ENCODE measurements at places on chromosomes 16 and 17.

GRCh38 chr16:31085411-31085810 is 3.3 kb downstream of the PRSS53 start:
- no peak for DNase-seq

DNA sequence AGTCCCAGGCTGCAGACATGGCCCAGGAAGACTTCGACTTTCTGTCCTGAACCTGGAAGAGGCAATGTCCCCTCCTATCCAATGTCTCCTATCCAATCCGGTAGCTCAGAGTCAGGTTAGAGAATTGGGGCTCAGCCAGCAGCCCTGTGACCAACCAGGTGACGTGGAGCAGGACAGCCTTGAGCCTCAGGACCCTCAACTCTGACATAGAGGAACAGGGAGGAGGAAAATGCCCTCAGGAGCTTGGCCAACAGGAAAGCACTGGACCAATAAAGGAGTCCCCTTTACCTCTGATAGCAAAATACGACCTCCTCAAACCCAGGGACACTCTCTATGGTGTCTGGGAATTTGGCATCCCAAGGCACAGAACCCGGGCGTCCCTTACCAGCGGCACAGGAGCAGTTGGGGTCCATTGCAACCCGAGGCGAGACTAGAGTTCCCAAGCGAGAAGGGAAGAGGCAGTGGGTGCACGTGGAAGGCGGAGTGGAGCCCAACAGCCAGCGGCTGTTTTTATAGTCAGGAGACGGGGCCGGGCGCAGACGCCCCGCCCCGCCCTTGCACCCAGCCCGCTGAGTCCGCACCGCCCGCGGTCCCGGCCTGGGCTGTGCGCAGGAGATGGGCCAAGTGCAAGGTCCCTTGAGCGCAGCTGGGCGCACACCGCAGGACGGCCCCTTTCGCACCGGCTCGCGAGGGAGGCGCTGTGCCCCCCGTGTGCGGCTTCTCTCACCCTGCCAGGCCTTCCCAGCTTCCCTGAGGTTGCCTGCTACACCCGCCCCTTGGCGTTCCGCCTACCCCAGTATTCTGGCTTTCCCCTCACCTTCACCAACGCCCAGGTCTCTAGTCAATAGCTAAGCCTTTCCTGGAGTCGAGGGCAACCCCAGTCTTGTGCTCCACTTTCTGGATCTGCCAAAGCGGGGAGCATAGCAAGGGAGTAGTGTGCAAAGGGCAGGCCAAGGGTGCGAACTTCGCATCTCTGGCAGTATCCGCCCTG is at the start of gene MT1G:
Gene MT1G, minus strand, starts transcription at position 485 of the 991 bp plus-strand sequence. Its CDS starts 72 bp downstream, at position 413.
- DNase-seq, result no peak

DNA sequence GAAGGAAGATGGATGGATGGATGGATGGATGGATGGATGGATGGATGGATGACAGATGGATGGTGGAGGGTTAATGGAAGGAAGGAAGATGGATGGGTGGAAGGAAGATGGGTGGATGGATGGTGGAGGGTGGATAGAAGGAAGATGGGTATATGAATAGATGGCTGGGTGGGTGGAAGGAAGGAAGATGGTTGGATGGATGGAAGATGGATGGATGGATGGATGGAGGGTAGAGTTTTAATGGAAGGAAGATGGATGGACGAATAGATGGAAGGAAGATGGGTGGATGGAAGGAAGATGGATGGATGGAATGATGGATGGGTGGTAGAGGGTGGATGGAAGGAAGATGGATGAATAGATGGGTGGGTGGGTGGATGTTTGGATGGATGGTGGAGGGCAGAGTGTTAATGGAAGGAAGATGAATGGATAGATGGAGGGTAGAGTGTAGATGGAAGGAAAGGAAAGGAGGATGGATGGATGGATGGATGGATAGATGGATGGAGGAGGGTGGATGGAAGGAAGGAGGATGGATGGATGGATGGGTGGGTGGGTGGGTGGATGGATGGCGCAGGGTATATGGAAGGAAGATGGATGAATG is 22.1 kb downstream of the MLYCD start:
- DNase-seq, result no peak

DNA sequence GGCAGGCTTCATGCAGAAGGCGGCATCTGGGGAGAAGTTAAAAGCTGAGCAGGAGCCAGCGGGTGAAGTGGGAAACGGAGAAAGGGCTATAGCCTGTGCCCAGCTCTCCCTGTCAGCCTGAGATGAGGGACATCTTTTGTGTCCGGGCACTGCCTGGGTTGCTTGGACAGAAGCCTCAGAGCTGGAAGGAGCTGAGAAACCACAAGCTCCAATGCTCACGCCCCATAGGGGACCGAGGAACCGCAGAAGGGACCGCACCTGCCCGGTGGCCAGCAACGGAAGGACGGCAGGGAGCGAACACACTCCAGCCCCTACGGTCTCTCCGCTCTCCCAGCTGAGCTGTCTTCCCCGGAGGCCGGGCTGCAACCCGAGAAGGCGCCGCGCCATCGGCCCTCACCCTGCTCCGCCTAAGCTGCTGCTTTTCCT is 175.8 kb downstream of the NPIPB11 start:
- DNase-seq, result no peak

DNA sequence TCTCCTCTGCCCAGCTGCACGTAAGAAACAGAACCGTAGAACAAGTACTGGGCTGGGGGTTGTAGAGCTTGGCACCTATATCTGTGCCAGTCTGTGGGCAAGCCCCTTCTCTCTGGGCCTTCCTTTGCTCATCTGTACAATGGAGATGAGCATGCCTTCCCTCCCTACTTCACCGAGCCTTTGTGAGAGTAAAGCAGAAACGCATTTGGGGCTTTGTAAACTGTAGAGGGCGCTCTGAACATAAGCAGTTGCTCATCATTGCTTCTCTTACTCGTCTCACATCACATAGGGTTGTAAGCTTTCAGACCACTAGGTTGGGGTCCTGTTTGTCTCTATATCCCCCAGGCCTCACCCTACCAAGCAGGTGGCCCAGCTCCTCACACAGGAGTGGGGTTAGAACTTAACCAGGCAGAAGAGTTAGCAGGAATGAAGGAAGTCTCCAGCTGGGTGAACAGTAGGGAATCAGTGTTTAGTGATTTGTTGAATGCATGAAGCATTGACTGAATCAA is 15.1 kb downstream of the SAMD14 start:
- DNase-seq, result peak; percentile 94

GRCh38 chr16:56332464-56333079 is 92.8 kb downstream of the AMFR start:
- no peak for DNase-seq

- no peak for DNase-seq
Measured at GRCh38 chr16:76984196-76984595, 206.8 kb upstream of the MON1B start.

- DNase-seq, result no peak
Measured at GRCh38 chr16:55436587-55436986, 42.4 kb upstream of the MMP2 start.

GRCh38 chr17:65634533-65634932 is 73.1 kb upstream of the AXIN2 start:
- no peak for DNase-seq

DNA sequence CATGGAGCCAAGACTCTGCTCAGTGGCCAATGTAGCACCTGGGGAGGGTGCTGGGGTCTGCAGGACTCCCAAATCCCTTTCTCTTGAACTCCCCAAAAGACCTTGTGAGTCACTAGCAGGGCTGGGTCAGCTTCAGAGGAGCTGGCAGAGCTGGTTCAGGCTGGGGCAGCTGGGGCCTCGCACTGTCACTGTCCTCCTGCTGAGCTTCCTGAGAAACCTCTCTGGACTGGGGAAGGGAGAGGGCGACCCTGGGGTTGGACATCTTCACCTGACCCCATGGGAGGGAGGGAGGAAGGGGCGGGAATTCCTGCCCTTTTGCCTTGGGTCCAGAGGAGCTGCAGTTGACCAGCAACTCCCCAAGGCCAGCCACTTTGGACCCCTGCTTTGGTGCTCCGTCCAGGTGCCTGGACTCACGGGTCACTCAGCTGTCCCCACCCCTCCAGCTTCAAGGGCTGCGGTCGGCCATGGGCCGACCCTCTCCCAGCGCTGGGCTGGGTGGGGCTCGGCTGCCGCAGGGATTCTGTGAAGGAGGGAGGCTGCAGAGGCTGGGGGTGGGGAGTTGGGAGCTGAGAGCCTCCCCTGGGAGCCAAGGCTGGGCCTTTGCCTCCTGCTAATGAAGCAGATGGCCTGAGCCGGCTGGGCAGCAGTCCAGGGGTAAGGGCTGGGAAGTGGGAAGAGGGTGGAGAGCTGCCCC is 9.2 kb downstream of the FMNL1 start:
- peak; percentile 16 for DNase-seq

DNA sequence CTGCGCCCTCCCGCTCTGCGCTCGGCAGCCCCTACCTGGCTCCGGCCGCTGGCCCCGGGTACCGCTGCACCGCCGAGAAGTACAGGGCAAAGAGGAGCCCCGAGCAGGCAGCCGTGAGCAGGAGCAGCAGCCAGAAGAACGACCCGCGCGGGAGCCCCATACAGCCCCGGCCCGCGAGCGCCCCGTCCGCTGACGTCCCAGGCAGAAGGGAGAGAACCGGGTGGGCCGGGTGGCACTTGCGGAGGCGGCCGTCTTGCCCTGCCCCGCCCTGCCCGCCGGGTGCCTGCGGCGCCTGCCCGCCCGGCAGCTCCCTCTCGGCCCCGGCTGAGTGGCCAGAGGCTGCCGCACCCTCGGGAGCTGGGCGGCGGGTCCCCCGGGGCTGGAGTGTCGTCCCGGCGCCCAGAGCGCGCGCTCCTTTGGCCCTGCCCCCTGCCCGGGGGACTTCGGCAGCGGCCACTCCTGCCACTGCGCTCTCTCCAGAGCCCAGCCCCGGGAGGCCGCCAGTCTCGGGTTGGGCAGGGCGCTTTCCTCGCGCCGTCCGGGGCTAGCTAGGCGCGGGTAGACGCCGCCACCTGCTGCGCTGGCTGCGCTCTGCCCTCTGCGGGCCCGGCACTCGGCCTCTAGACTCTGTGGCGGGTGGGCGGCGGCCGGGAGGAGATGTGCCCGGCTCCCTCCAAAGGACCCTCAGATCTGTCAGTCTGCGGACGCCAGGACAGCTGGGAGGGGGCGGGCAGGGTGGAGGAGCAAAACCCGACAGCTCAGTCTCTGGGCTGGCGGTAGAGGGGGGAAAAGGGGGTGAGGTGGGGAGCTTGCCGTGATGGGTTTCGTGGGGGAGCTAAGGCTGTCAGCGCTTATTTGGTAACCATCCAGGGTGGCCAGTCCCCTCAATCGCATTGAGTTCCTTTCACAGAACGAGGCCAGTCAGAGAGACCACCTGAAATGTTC is at the start of gene ST6GALNAC2:
Gene ST6GALNAC2, minus strand, starts transcription at position 212 of the 945 bp plus-strand sequence. Its CDS starts 52 bp downstream, at position 160.
- no peak for DNase-seq

- DNase-seq, result no peak
Measured at GRCh38 chr16:75287708-75288107, 36.3 kb upstream of the BCAR1 start.

GRCh38 chr16:2519711-2520080 is 475 bp upstream of the AMDHD2 start:
- DNase-seq, result no peak

GRCh38 chr17:74871356-74872076 is 1.3 kb downstream of the FDXR start:
- no peak for DNase-seq

- DNase-seq, result no peak
Measured at GRCh38 chr17:57781386-57782061, 36.4 kb upstream of the CCDC182 start.

GRCh38 chr16:85034591-85035433 is 7.2 kb downstream of the KIAA0513 start:
- DNase-seq, result no peak

DNA sequence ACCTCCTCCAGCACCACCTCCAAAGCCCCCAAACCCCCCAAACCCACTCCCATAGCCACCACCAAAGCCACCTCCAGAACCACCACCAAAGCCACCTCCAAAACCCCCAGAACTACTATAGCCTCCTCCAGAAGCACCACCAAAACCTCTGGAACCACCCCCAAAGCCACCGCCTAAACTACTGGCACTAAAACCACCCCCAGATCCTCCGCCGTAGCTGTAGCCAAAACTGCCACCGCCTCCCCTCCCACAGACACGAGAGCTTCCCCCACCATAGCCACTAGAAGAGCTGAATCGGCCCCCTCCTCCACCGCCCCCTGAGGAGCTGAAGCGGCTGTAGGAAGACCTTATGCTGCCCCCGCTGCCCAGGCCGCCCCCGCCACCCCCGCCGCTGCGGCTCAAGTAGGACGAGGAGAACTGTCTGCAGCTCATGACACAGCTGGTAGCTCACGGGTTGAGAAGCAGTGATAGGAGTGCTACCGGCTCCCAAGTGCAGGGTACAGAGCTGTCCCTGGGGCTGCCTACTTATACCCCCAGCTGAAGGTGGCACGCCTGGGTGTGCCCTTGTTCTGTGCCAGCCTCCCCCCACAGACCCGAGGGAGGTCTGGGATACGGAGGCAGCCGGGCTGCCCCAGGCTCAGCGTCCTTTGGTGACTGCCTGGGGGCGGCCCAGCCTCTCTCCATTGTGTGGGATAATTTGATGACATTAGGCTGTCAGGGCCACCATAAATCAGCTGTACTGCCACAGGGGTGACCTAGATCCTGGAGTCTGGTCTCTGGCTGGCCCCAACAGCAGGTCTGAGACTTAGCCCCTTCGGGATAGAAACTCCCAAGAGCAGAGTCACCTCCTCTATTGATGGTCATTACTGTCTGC is at the start of gene KRT9:
Gene KRT9, minus strand, starts transcription at position 499 of the 874 bp plus-strand sequence. Its CDS starts 67 bp downstream, at position 432.
- DNase-seq, result no peak

DNA sequence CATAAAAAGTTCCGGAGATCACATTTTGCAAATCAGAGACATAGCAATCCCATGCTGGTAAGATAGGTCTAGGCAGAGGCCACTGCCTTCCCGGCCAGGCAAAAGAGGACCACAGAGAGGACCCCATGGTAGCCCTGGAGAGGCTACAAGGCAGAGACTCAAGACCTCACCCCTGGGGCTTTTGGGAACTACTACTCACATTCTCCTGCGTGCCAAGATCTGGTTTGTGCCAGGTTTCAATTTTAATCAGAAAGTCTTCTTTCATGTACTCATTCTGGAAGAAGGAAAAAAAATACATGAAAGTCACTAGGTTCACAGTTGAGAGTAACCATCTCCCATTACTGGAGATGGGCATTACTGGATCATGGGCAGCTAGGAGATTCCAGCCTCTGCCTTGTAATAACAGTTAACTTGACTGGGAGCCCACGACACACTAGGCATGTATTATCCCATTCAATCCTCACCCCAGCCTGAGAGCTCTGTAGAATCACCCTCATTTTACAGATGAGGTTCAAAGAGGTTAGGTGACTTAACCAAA is 21.2 kb downstream of the PITPNA start:
- no peak for DNase-seq

- no peak for DNase-seq
Measured at GRCh38 chr17:78748048-78748729, 33.9 kb downstream of the CYTH1 start.

GRCh38 chr17:56653877-56654276 is 60.4 kb downstream of the NOG start:
- peak; percentile 47 for DNase-seq

- no peak for DNase-seq
Measured at GRCh38 chr17:39534768-39535405, 72.8 kb downstream of the NEUROD2 start.

DNA sequence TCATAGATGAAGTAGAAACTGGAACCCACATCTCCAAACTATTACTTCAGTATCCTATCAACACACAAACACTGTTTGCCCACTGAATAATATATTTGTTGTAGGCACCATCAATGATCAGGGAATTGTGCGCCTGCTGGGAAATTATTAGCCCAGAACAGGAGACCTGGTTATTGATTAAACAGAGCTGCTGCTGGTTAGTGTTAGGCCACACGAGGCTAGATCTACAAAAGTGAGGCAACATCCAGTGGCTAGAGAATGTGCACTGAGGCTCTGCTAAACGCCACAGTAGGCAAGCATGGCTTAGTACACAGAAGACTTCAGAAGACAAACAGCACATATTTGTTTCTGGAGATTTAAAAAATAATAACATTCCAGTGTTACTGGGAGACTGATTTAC is 11.0 kb downstream of the ABHD15 start:
- DNase-seq, result no peak

- no peak for DNase-seq
Measured at GRCh38 chr17:12342609-12343435, 322.1 kb downstream of the MAP2K4 start.

GRCh38 chr17:59812139-59812538 is 80.6 kb downstream of the TUBD1 start:
- no peak for DNase-seq
